ENCODE measurements at places on chromosomes 1 and 21. TPM values are rescaled to one million over a fixed set of nuclear protein-coding genes. Genes with fewer than 3 reads are reported as not detected.

Gene TMEM125
- total RNA-seq, result 2.7 TPM

Gene LMOD1
- not detected for total RNA-seq

Gene CGN
- total RNA-seq, result 50.7 TPM

Gene LCE1D
- total RNA-seq, result not detected

Gene CDC42BPA
- 41.4 TPM for total RNA-seq

Gene OR2AK2
- not detected for total RNA-seq

DNA sequence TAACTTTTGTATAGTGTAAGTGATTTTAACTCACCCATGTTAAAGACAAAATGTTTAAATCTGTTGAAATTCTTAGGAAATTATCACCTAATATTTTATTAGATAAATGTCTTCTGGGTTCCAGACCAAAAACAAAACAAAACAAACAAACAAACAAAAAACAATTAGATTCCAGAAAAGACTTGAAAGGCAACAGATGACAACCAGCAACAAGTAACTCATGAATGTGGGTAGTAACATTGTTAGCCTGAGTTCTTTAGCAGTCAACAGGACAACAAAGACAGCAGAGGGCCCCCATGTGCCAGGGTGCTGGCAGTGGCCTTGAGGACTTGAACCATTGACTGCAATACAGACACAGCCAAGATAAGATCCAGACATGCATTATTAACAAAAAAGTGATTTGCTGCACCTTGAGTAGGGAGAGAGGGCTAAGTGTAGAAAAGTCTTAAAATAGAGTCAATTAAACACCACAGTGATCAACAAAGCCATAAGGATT, 2.4 kb upstream of the CD247 start:
- no peak for DNase-seq

- no peak for DNase-seq
These were observed 92.1 kb upstream of the SLC44A3 start for GRCh38 chr1:94727846-94728715.

DNA sequence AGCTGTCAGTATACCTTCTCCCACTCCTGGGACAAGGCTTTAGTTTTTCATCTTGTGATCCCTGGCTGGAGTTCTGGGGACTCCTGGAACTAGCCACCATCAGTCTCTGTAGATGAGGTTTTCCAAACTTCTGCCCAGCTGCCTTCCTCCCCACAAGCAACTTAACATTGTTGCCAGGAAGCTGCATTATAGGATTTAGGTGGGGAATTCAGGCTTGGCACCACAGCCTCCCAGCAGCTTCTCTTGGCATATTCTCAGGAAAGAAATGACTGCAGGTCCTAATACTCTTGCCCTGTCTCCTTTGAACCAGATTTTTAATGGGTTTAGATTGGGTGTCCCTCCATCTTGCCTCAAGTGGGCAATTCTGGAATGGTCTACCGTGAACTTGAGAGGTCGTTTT, 18.6 kb upstream of the KCNQ4 start:
- DNase-seq, result no peak

- DNase-seq, result no peak
These were observed 5.1 kb upstream of the S100A10 start for GRCh38 chr1:151998611-151999362.

Data from endothelial cell (in vitro differentiated cells).